CD4-positive, CD25-positive, alpha-beta regulatory T cell (primary cell): ENCODE measurements at places on chromosomes 7 and 10. TPM values are rescaled to one million over a fixed set of nuclear protein-coding genes. Genes with fewer than 3 reads are reported as not detected.

- no peak for DNase-seq
Observed at GRCh38 chr7:24609570-24609969, 36.3 kb downstream of the PALS2 start.

DNA sequence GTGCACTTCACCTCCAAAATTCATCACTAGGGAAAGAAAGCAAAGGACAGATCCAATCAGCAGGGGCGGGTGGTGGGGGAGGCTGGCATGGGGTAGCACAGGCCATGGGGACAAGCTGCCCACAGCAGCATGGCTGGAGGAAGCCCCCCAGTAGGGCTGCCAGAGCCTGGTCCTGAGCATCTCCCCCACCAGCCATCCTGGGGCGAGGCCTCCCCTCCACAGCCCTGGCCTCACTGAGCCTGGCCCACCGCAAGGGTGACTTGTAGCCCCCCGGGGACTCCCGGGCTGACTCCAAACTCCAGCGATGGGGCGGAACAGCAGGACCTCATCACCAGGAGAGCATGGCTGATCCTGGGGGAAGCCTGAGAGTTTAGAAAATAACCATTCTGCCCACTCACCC lies 92.4 kb upstream of the TCERG1L start:
- no peak for DNase-seq

SNX10 gene
- total RNA-seq: 14.4 TPM

- DNase-seq: no peak
Observed at GRCh38 chr10:93386631-93387369, 95.3 kb downstream of the MYOF start.

PCLO gene
- total RNA-seq: not detected

GRCh38 chr10:87506956-87507355 lies 2.3 kb downstream of the MINPP1 start:
- DNase-seq: no peak

THNSL1 gene
- total RNA-seq: 0.94 TPM

MOGAT3 gene
- total RNA-seq: not detected

DNA sequence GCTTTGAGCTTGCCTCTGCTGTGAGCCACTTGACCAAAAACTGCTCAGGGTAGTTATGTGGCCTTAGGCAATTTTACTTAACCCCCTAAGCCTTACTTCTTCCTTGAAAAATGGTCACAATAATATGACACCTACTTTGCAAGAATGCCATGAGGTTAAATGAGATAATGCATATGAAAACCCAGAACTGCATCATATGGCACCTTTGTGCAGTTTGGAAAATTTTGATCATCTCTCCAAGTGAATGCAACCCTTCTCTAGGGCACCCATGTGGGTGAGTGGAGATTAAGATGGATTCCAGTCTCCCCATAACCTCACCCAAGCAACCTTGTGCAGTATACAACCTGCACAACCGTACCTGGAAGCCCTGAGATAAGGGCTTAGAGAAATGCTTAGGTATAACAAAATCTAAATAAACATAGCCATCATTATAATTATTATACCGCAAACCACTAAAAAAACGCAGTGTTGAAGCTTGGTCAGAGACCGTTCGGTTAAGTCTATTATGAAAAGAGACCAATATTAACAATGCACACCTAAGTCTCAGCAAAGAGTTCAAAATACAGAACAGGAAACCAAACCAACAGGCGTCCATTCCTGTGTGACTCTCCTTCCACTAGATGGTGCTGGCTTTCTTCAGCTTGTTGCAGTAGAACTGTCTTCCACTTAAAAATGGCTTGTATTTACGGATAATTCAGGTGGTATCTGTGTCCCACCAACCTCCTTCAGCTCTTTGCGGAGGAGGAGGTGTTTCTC lies 21.0 kb upstream of the ASB15 start:
- DNase-seq: no peak

DNA sequence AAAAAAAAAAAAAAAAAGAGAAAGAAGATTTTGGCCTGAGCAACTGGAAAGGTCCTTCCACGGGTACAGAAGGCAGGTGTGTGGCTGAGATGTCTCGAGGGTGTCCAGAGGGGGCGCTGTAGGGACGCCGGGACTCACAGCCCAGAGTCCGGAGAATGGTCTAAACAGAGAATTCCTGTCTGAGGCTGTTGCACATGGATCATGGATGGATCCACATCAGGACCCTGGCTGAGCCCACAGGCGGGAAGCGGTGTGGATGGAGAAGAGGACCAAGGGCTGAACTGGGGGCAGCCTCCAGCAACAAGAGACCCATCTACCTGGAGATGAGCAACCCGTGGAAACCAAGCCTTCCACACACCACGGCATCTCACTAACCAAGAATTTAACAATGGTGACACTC lies 55.0 kb downstream of the PKD1L1 start:
- no peak for DNase-seq

GRCh38 chr7:8594115-8594514 lies 160.7 kb downstream of the NXPH1 start:
- DNase-seq: no peak

ANKRD16 gene
- 4.8 TPM for total RNA-seq

DNA sequence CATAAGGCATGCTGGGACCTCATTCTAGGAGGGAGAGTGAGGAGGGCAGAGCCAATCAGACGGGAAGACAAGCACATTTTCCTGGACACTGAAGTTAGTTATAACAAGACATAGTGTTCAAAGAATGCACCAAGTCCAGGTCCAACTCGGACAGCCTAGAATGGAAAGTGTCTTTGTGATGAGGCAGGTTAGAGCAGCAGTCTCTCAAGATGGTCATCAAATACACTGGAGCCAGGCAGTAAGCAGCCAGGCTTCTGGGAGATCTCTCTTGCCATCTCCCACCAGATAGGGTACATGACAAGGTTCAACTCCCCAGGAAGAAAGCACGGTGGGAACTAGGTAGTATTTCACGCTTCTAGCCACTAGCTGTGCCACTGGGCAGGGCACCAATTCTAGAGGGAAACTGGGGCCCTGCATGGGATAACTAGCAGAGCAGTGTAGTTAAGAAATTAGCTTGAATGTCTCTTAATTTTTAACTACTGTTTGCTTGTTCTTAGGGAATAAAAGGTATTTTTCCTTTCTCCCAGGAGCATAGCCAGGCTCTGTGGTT lies 7.6 kb upstream of the GPAM start:
- DNase-seq: no peak

HIP1 gene
- 10.7 TPM for total RNA-seq

- no peak for DNase-seq
Observed at GRCh38 chr10:48519481-48520183, 85.2 kb downstream of the ARHGAP22 start.

- DNase-seq: no peak
Observed at GRCh38 chr10:115171392-115171960, 78.3 kb downstream of the ATRNL1 start.

LBX1 gene
- not detected for total RNA-seq

HTR5A gene
- not detected for total RNA-seq

DNA sequence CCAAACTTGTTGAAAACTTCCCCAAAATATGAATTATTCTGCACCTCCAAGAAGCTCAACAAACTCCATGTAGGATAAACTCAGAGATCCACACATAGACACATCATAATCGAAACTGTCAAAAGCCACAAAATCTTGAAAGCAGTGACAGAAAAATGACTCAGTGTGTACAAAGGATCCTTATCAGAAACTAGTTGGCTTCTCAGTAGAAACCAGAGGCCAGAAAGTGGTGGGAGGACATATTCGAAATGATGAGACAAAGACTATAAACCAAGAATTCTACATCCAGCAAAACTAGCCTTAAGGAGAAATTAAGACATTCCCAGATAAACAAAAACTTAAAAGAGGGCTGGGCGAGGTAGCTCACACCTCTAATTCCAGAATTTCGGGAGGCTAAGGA lies 38.5 kb downstream of the MCMBP start:
- DNase-seq: no peak

- DNase-seq: no peak
Observed at GRCh38 chr7:99011706-99012404, 132.1 kb downstream of the SMURF1 start.

- DNase-seq: peak; percentile 96
Observed at GRCh38 chr7:111083413-111083812, 7.5 kb upstream of the LRRN3 start.

GRCh38 chr10:122246830-122247520 lies 24.1 kb upstream of the BTBD16 start:
- no peak for DNase-seq

SPDYE8 gene
- not detected for total RNA-seq
